IPS-NIHi11 (cell line): ENCODE measurements at places on chromosomes 2 and 18.

DNA sequence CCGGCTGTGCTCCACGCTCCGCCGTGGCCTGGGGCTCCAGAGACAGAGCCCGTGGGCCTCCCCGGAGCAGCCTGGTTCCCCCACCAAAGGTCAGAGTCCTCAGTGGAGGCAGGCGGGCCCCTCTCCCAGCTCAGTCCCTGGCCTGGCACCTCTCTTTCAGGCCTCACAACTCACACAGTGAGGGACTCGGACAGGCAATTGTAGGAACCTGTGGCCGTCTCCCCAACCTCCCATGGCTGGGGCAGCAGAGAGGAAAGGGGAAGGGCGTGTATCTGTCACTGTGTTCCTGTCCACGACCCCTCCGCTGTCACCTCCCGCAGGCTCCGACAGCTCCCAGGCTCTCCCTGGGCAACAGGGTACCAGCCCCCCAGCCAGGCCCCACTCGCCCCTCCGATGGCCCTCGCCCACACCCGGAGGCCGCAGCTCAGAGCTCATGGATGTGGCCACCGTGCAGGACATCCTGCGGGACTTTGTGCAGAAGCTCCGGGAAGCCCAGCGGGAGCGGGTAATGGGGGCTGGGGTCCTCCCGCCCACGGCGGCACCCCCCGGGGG, 32.4 kb upstream of the SNED1 start:
- DNase-seq, result no peak

- DNase-seq, result no peak
Observed at GRCh38 chr2:54601339-54601738, 122.1 kb upstream of the EML6 start.

- DNase-seq, result no peak
Observed at GRCh38 chr2:17749753-17750438, 3.7 kb downstream of the SMC6 start.

GRCh38 chr18:68469049-68469625, 245.8 kb downstream of the TMX3 start:
- DNase-seq, result no peak

- no peak for DNase-seq
Observed at GRCh38 chr18:3333056-3333720, 71.3 kb downstream of the MYL12B start.

GRCh38 chr2:196170606-196171247, 651 bp downstream of the STK17B start:
- DNase-seq, result peak; percentile 6

- DNase-seq, result no peak
Observed at GRCh38 chr18:73896685-73897084, 250.9 kb downstream of the FBXO15 start.

DNA sequence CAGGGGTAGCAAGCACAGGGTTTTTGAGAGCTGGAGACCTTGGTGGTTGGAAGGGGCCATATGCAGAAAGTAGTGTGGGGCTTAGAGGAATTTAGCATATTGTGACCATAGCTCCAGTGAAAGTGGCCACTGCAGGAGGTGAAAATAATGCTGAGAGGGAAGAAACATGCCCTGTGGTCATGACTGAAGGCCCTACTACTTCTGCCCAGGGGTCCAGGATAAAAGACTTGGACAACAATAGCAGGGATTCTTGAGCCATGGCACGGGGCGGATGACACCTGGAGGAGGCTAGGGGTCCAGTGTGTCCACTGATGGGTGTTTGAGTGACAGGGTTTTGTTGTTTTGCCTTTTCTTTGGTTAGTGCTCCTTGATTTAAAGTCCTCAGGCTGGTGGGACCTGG, 694.6 kb downstream of the CPS1 start:
- peak; percentile 17 for DNase-seq

- DNase-seq, result no peak
Observed at GRCh38 chr2:153197402-153198386, 280.9 kb downstream of the RPRM start.

- DNase-seq, result no peak
Observed at GRCh38 chr2:197939787-197940186, 135.4 kb downstream of the PLCL1 start.

DNA sequence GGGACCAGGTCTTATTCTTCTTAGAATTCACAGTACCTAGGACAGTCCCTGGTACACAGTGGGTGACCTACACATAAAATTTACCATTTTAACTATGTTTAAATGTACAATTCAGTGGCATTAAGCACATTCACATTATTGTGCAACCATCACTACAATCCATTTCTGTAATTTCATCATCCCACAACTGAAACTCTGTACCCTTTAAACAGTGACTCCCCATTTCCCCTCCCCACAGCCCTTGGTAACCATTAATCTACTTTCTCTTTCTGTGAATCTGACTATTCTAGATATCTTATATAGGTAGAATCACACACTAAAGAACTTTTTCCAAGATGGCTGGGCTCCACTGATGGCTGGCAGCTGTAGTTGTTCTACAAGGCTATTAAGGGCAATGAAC, 41.6 kb downstream of the GFPT1 start:
- DNase-seq, result no peak

GRCh38 chr2:25529034-25529433, 144.3 kb downstream of the DTNB start:
- no peak for DNase-seq

GRCh38 chr2:34291076-34291475, 692.0 kb upstream of the FAM98A start:
- DNase-seq, result no peak

- DNase-seq, result no peak
Observed at GRCh38 chr2:274503-274902, 9.8 kb downstream of the ACP1 start.

DNA sequence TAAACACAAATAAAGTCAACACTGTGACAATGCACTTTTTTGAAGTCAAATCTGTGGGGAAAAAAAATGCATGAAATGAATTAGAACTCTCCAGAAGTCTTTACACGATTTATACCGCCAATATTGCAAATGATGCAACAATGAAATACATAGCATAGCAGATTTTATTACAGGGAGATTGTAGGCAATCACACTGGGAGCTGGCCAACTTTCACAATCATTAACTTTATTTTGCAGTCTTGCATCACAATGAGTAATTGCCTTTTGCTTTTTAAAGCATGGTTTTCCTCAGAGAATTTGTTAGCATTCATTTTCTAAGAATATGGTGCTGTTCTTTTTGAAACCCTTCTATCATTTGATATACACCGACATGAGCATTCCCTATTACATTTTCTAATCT, 366.4 kb upstream of the FSIP2 start:
- DNase-seq, result no peak

- no peak for DNase-seq
Observed at GRCh38 chr2:12223732-12224131, 477.3 kb downstream of the LPIN1 start.

DNA sequence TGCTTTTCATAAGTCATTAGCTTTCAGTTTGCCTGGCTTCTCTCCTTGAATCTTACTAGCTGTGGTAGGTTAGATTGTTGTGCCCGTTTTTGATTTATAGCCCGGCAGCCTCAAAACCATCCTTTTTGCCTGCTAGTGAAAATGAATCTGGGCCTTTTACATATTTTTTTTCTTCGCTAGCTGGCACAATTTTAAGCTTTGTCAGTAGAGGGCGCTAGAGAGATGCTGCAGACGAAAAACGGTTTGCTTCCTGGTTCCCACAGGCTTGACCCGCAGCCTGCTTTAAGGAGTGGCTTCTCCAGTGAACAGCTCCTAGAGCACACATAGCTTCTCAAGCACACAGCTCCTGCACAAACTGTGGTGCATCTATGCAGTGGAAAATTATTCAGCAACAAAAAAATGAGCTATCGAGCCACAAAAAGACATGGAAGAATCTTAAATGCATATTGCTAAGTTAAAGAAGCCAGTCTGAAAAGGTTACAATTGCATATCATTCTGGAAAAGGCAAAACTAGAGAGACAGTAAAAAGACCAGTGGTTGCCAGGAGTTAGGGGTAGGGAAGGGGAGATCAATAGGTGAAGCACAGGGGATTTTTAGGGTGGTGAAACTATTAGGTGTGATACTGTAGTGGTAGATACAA, 47.9 kb downstream of the E2F6 start:
- DNase-seq, result peak; percentile 28

DNA sequence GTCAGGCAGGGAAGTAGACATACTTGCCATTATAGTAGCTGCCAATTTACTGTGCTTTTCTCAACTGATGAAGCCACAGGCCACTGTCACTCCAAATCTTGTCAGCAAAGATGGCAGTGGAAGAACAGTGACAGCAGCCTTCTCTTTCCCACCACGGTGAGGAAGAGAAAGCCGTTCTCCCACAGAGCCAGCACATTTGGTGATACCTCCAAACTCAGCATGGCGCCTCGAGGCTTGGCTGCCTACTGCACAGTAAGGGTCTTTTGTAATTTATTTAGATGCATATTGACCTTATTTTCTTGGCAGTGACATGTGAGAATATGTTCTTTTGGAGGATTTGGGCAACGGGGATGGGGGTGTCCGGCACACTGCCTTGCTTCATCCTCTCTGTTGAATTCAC, 117.2 kb upstream of the CDH20 start:
- DNase-seq, result no peak

DNA sequence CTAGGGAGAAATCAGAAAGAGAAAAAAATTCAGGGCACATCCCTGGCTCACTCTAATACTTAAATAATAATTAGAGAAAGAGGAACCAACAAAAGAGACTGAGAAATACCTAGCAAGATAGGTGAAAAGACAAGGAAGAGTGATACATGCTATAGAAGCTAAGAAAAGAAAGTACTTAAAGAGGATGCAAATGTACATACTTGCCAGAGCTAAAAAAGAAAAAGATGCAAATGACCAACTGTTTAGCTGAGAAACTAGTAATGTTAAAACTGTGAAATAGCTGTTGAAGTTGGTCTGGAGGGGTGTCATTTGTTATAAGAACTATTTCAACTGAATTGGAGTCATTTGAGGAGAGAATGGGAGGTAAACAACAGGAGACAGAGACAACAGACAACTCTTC, 412.2 kb downstream of the SPAG16 start:
- DNase-seq, result no peak

DNA sequence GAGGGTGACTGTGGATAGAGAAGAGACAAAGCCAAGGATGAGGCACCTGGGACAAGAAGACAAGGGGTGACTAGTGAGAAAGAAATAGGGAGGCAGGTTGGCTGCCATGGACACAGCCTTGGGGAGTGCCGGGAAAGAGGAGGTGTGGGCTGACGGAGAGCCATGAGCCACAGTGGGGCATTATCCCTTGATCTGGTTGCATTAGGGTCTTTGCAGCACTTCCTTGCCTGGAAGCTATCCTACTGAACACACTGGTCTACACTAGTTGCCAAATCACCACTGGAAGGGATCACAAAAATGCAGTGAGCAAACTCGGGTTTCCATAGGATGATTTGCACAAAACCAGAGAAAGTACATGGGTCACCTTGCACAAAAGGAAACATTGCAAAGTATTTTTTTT, 27.7 kb upstream of the ASB18 start:
- no peak for DNase-seq

DNA sequence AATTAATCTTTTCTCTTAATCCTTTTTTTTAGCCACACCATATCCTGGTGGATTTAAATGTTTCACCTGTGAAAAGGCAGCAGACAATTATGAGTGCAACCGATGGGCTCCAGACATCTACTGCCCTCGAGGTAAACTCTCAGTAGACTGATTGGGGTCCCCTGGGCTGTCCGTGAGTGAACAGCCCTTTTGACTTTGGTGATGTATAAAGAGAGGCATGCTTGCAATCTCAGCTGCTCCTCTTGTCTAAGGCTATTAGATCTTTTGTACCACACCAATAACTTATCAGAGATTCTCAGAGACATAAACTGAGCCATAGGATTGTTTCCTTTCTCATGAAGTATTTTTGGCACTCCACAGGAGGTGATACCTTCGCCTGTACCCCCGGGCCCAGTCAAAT, 118.6 kb downstream of the LYPD6 start:
- DNase-seq, result no peak

DNA sequence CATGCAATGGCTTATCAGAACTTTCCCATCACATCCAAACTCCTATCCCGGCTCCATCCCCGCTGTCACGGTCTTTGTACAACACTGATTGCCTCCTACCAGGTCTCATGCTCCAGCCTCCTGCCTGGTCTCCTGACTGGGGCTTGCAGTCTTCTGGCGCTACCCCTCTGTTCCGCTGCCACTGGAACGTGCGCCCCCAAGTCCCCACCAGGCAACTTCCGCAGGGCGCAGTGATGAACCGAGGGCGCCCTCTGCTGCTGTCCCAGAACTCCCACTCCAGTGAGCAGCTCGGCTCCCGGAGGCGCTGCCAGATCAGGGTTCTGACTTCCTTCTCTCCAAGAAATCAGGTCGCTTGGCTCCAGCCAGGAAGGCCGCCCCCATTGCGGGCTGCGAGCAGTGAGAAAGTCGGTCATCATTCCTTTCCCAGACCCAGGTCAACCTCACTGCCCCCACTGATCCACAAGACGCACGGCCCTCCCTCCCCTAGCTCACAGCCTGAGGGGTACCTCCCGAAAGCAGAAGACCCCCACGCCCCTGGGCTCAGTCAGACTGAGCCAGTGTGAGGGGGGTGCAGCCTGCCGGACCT, 43.9 kb upstream of the RAB11FIP5 start:
- DNase-seq, result peak; percentile 84

- DNase-seq, result no peak
Observed at GRCh38 chr2:238701341-238702206, 146.3 kb upstream of the TWIST2 start.

- DNase-seq, result no peak
Observed at GRCh38 chr2:221810245-221810644, 238.1 kb upstream of the EPHA4 start.

DNA sequence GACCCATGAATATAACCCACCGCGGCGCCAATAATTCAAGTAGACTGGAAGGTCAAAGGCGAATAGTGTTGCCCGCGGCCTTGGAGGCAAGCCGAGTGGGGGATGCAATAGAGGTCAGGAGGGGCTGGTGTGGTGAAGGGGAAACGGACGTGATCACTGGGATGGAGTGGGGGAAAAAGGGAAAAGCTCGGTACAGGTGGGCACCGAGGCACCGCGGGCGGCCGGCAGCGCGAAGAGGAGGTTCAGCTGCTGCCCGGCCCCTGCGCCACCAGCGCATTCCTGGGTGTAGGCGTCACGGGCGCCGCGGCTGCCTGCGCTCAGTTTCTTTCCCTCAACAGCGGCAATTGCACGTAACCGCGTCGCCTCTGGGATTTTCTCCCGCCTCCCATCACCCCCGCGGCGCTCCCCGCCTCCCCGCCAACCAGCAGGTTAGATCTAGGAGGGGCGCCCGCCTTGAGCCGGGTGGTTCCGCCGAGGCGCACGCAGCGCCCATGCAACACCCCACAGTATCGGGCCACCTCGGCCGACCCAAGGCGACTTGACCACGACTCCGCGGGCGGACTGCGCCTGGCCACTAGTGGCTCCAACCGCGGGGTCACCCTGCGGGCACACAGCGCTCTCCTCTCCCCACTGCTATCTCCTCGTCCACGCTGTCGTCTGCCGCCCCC, 1.5 kb downstream of the RND3 start:
- DNase-seq, result peak; percentile 61

DNA sequence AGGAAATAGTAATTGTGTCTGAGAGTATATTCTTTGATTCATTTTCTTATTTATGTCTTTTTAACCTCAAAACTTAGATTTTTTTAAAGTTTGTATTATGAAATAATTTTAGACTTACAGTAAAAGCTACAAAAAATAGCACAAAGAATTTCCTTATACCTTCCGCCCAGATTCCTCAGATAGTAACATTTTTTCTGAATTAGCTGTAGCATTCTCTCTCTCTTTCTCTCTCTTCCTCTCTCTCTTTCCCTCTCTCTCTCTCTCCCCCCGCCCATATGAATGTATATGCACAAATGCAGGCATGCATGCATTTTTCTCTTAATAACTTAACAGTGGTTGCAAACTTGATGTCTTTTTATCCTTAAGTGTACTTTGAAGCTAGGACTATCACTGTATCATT, 361.1 kb upstream of the NRP2 start:
- DNase-seq, result no peak

- peak; percentile 20 for DNase-seq
Observed at GRCh38 chr2:31151501-31151900, 13.3 kb upstream of the GALNT14 start.

GRCh38 chr2:160459538-160460332, 33.9 kb downstream of the RBMS1 start:
- DNase-seq, result no peak
